ENCODE measurements at places on chromosomes 7 and 10. TPM values are rescaled to one million over a fixed set of nuclear protein-coding genes. Genes with fewer than 3 reads are reported as not detected.
A peak's percentile ranks its signal among the peaks of the same experiment; 100 is the strongest.

GRCh38 chr7:132381742-132382472 lies 194.4 kb downstream of the PLXNA4 start:
- no peak for DNase-seq

FZD1 gene
- total RNA-seq, result 3.7 TPM

- DNase-seq, result no peak
Observed at GRCh38 chr7:47574482-47575329, 7.2 kb downstream of the TNS3 start.

DNA sequence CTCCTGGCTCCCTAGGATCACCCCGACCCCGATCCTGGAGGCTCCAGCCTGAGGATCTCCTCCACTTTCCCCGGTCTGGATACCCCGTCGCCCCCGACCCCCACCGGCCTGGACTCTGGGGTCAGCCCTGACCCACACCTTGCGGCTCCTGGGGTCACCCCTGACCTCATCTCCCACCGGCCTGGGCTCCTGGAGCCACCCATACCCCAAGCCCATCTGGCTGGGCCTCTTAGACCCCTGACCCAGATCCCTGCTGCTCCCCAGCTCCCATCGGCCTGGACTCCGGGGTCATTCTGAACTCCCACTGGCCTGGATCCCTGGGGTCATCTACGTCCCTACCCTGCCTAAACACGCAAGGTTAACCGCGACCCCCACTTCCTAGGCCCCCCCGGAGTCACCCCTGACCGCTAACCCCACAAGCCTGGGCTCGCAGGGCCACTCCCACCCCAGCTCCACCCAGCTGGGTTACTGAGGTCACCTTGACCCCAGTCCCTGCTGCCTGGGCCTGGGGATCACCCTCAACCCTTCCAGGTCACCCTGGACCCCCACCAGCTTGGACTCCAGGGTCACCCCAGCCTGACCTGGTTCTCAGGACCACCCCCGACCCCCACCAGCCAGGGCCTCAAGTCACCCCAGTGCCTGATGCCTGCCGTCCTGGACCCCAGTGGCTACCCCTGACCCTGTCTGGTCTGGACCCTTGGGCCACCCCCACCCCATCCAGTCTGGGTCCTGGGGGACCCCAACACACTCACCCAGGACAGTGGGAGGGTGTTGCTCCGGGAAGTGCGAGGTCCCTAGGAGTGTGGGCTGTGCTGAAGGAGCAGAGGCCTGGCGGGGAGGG lies 1.2 kb downstream of the FOXK1 start:
- DNase-seq, result no peak

GRCh38 chr7:89731751-89732445 lies 422.4 kb upstream of the STEAP1 start:
- no peak for DNase-seq

DNA sequence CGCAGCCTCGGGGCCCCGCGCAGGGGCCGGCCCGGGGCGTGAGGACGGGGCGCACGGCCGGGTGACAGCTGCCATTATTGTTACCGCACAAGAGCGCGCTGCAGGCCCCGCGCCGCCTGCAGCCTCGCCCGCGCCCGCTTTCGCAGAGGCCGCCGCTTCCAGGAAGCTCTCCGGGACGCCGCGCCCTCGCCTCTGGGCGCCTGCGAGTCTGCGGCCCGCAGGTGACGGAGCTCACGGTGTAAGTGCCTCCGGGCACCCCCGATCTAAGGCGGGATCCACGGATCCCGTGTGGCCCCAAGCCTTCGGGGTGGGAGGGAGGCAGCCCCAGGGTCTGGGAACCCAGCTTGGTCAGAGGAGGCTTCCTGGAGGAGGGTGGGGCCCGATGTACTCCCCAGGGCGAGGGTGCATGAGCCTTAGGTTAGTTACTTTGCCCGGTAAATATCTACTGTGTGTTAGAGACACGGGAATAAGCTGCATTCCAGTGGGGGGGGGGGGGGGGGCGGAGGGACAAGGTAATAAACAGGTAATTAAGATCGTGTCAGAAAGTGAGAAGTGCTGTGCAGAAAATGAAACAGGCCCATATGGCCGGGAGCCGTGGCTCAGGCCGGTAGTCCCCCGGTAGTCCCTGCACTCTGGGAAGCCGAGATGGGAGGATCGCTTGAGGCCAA lies 638 bp downstream of the IQCE start:
- DNase-seq, result no peak

DNA sequence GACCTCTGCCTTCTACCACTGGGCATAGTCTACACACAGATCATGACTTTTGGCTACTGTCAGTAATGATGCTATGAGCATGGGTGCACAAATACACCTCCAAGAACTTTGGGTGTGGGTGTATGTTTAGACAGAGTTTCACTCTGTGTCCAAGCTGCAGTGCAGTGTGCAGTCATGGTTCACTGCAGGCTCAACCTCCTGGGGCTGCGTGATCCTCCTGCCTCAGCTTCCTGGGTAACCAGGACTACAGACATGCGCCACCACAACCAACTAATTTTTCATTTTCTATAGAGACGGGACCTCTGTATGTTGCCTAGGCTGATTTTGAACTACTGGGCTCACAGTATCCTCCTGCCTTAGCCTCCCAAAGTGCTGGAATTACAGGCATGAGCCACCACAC lies 194.4 kb downstream of the NSUN6 start:
- DNase-seq, result no peak

GRCh38 chr7:4713183-4713784 lies 31.2 kb downstream of the FOXK1 start:
- no peak for DNase-seq

DNA sequence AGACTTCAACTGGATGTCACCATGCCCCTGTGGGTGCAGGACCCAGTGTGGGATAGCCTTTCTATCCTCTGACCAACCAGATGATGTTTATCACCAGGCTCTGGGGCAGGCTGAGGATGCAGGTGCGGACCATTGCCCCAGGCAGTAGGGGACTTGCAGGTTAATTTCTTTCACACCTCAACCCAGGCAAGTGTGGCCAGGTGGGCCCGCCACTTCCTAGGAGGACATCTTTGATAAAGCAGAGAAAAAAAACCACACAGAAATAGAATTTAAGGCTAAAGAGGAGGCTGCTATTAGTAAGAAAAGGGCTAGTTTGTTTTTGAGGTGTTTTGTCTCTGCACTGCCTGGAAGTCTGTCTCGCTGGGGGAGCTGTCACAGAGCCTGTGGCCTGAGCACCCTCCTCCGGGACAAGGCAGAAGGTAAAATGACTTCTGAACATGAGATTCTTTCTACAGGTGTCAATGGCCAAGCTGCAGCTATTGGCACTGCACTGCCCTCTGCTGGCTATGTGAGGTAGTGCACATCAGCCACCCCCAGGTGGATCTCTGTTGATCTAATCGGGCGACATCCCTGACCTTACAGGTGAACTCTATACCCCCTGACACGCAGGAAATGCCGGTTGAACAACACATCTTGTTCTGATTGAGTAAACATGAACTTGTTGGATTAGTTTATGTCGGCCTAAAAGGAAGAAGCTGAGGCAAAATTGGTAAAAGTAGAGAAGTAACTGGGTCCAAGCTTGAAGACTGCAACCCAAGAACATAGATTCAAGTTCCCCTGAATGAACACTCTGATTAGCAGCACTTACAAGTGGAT lies 21.0 kb downstream of the UPP1 start:
- peak; percentile 68 for DNase-seq

GRCh38 chr7:91910171-91910570 lies 29.7 kb upstream of the MTERF1 start:
- no peak for DNase-seq

OR6B1 gene
- not detected for total RNA-seq

ADAM22 gene
- 3.6 TPM for total RNA-seq

DNA sequence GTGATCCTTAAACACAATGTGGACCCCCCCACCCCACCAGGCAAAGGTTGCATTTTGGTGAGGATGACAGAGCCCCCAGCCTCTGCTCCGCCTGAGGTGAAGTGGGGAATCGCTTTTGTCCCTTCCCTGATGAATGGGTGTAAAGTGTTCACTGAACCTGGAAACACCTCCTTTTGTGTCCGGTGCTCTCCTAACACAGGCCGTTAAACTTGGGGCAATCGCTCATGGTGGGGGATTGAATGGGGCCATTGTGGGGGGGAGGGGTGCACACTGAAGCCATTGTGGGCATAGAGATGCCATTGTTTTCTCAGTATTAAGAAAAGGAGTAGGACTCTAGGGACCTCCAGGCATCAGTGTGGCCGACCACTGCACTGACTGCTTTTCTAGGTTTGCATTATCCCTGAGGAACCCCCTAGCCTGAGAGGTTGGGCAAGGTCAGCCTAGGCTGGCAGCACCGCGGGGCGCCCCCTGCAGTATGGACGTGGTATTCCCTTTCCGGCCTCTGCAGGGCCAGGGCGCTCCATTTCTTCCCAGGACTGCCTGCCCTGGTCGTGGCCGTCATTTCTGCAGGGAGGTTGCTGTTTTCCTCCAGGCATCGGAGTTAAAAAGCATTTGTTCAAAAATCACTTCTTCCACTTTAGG lies 158.3 kb downstream of the TCF7L2 start:
- no peak for DNase-seq

HOXA5 gene
- 7.5 TPM for total RNA-seq

HGF gene
- total RNA-seq, result not detected

KCND2 gene
- 0.03 TPM for total RNA-seq

DNA sequence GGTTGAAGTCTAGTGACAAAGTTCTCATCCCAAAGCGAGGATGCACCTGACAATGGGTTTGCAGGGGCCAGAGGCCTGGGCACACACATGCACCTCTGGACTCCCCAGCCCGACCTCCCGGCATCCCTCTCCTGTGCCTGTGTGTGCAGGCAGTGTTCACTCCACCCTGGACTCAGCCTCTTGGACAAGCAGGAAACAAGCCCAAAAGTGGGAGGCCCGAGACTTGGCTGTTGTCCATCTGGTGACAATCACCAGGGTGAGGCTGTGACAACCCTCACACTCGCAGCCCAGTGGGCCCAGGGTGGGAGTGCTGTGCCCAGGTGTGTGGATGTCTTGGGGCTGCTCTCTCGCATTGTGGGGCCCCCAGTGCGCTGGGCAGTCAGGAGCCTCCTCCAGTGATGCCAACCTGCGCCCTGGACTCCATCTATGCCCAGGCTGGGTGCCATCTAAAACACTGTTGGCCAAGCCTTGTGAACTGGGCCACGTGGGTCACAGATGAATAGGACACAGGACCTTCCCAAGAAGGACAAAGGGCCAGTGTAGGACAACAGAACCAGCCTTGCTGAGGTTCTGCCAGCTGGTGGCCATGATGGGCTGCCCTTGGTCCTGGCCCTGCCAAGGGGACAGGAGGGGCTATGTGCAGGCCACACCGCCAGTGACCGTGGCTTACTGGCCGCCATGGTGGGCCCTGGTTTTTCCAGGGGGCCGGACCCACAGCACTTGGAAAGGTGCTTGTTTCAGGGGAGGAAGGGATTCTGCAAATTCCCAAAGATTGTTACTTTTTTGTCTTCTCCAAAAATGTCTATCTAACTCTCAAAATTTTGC lies 144.3 kb downstream of the TCERG1L start:
- DNase-seq, result no peak

TUBAL3 gene
- total RNA-seq, result 1.6 TPM

DNA sequence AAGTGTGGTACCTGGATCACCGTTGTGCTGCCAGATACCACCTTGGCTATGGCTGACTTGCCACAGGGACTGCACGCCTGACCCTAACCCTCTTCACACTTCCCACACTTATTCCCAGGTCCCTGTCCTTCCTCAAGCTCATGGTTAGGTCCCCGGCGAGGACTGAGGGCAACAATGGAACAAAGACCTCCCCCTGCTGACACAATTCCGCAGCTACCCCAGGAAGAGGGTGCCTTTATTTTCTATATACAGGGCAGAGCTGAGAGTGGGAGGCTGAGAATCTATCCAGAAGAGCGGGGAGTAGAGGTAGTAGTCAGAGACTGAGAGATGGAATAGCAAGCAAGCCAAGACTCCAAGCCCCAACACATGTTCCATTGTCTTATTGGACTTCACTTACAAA lies 118.1 kb upstream of the SEM1 start:
- no peak for DNase-seq

DNA sequence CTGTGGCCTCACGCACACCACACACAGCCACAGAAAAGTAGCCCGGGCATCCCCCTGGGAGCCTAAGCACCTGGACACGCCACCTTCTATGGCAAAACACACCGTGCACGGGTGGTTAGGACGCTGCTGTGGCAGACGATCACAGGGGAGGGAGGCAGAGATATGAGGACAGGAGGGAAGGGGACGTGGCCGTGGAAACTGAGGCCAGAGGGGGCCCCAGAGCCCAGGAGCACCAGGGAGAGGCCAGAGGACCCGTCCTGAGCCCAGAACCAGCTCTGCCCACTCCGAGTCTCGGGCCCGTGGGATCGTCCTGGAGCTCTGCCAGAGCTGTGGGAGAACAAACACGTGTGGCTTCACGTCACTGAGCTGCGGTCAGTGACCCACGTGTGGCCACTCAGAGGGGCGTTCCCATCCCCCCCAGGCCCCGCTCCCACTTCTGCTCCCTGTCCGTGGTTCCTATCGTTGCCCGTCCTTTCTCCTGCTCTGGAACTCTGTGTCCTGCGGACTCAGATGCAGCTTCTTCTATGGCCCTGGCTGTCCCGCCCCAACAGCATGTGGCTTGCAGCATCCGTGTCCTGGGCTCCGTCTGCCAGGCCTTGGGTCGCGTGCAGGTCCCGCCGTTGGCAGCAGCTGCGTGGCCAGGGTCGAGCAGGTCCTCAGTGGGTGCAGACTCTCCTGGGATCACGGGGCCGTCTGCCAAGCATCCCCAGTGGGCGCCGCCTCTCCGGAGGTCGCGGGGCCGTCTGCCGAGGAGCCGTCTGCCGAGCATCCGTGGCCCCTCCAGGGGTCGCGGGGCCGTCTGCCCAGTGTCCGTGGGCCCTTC lies 31.0 kb downstream of the GET4 start:
- DNase-seq, result no peak

DNA sequence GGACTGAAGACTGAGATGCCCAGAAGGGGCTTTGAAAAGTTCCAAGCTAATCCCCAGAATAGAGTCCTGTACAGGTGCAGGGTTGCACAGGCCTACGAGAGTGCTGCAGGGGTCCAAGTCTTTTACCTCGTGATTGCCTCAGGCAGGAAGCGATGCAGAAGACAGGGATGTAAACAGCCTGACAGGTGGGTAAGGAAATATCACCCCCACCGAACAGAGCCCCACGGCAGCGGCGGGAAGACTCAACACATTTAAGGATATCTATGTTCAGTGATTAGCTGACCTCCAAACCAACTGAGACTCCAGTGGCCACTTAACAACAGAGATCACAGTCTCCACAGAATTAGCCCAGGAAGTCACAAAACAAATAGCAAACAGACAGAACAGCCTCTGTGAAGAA lies 73.9 kb upstream of the VIPR2 start:
- no peak for DNase-seq

GRCh38 chr7:652881-653280 lies 73.6 kb upstream of the DNAAF5 start:
- no peak for DNase-seq

TRIL gene
- 0.05 TPM for total RNA-seq

- peak; percentile 67 for DNase-seq
Observed at GRCh38 chr10:118870467-118871243, 115.9 kb upstream of the CACUL1 start.

- no peak for DNase-seq
Observed at GRCh38 chr7:90212149-90212495, 582 bp downstream of the STEAP2 start.

PAX4 gene
- total RNA-seq, result not detected

- DNase-seq, result no peak
Observed at GRCh38 chr7:14787551-14787950, 115.0 kb downstream of the DGKB start.

FAM180A gene
- not detected for total RNA-seq

GRCh38 chr10:2202401-2202800 lies 465.1 kb upstream of the ADARB2 start:
- DNase-seq, result no peak

Data from NCI-H460 (cell line).